Hippocampal formation (tissue), 2 donors: ENCODE measurements at places on chromosomes 2 and 18.

- no peak for DNase-seq
Measured at GRCh38 chr2:180516232-180516631, 464.2 kb upstream of the UBE2E3 start.

- no peak for DNase-seq
Measured at GRCh38 chr2:119826370-119826961, 66.7 kb downstream of the PTPN4 start.

- no peak for DNase-seq
Measured at GRCh38 chr2:207885010-207885409, 115.3 kb upstream of the FZD5 start.

DNA sequence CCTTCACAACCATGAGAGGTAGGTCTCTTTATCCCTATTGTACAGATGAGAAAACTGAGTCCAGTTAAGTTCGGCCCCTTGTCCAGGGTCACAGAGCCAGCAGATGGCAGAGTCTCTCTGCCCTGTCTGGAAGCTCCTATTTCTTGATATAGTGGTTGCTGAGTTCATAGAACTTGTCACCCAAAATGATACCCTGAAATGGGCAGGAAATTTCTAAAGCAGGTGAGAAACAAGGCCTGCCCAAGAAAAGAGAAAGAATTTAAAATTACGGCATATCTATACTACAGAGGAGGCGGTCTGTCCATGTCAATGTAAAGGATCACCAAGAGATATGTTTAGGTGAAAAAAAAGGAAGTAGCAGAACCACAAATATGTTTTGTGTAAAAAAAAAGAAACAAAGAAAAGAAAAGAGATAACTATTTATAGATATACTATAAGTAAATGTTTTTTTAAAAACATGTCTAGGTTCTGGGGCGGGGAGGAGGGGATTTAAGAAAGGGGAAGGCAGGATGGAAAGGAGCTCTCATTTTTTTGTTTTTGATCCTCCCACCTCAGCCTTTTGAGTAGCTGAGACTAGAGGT, 39.8 kb downstream of the MYO7B start:
- DNase-seq: no peak

- DNase-seq: no peak
Measured at GRCh38 chr18:24300703-24301102, 96.9 kb downstream of the OSBPL1A start.

GRCh38 chr18:30491815-30492551, 550.6 kb downstream of the DSC3 start:
- DNase-seq: no peak

DNA sequence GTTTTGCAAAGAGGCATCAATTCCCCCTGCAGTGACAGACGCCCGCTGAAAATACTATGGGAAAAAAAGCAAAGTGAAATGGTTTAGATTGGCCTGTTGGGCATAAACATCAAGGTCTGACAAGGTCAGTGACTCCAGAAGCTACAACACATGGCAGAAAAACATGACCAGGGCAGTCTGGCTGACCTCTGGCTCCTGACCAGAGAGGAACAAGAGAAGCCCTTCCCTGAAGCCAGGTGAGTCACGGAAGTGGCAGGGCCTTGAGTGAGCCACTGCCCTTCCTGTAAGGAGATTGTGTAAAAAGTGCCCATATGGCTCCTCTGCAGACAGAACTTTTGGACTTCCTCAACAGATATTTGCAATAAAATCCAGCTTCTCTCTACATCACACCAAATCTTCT, 72.0 kb downstream of the DNER start:
- no peak for DNase-seq

DNA sequence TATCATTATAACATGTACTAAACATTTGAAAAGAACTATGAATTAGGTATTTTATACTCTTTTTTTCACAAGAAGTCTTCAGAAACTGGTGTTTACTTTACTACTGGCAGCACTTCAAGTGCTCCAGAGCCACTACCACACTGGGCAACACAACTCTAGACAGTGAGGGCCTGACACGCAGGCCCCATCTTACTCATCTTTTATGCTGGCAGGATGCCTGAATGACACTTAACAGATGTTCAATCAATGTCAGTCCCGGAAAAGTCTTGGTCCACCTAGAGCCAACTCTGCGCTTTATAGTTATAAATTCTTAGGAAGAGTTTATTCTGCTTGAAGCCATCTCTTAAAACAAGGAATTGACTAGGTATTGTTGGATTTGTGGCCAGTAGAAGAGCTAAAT, 8.7 kb upstream of the WIPF1 start:
- no peak for DNase-seq

GRCh38 chr18:31664101-31664500, 20.3 kb downstream of the B4GALT6 start:
- no peak for DNase-seq

GRCh38 chr18:75029481-75029880, 179.5 kb downstream of the PTGR3 start:
- DNase-seq: no peak

DNA sequence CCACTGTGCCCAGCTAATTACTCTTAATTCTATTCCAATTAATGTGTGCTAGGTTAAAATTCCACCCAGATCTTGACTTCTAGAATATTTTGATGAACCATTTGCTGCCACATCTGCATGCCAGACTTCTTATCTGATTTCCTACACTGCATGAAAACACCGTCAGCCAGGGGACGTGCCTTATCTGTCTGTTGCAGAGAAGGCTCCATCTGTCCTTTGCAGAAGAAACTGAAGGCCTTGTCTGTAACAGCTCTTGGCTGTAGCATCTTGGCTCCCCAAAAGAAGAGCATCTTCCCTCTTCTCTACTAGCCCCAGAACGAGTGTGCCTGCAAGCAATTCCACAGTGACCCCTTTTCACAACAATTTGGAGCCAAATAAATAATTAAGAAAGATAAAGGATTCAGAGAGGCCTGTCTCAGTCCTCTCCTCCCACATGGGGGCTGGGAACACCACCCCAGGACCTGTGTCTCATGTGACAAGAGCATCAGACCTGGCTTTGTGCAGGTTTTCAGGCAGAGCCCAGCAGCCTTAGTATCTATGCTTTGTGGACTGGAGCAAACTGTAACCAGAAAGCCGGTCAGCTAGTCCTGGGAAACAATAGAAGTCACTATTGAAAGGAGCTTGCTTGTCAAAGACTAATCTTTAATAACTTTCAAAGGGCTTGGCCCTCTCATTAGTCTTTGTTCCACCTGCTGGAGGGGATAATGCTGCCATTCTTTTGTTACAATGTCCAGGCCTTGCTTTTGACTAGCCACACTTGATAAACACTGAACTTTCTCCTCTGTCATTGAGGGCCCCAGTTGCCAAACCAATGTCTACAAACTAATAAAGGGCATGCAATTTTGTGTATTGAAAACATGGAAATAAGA, 84.0 kb upstream of the NEUROD1 start:
- no peak for DNase-seq

DNA sequence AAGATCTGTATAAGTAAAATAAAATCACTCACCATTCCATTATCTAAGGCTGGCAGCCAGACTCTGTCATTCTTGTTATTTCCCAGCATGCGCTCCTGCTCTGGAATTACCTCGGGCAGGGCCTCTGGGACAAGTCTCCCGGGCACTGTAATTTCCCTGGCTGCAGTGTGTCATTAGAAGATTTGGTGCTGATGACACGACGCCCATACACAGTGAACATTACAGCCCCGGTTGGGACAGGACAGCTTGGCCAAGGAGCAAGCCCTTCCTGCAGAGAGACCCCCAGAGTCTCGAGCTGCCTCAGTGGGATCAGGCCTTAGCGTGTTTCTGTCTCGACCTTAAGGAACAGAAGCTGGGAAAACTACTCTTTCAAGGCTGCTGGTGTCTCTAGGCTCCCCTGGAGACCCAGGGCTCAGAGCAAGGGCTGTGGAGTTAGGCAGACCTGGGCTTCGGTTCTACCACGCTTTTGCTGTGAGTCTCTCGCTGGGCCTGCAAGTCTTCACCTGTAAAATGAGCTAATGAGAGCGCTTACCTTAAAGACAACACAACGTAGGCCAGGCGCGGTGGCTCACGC, 39.7 kb downstream of the SMAD7 start:
- no peak for DNase-seq

DNA sequence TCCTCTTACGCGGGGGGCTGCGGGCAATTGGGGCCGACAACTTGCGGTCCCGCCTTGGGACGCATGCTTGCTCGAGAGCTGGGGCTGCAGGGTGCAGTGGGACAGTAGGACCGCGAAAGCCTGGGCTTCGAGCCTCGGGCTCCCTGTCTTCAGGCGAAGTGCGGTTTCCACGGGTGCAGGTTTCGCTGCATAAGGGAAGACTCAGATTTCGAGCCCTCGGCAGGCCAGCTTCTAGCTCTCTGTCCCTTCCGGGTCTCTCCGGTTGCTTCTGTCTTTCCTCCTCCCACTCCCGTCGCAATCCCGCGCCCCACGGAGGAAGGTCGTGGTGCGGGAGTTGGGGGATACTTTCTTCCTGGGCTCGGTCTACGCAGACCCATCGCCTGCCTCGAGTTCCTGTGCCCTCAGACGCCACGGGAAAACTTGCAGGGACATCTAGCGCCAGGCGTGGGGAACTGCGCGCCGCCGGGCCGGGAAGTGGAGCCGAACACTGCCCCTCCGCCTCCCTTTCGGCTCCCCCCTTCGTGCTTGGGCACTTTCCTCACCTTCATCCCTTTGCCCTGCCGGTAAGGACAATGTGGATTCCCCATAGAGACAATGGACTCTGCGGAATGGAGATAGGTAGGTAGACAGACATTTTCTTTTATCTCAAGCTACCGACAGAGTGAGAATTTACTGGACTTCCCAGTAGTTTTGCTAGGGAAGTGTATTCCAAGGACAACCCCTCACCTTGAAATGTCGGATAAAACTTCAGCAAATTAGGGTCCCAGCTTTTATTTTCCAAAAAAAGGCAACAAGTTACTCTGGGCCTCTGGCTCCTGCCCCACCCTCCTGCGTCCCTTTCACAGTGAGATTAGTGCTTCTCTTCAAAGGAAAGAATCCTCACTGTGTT, 4.2 kb upstream of the HOXD13 start:
- peak; percentile 8 for DNase-seq

GRCh38 chr2:197304556-197305011, 6.0 kb downstream of the ANKRD44 start:
- no peak for DNase-seq

- no peak for DNase-seq
Measured at GRCh38 chr2:205934443-205934842, 151.5 kb downstream of the INO80D start.

GRCh38 chr2:172299741-172300140, 127.6 kb upstream of the ITGA6 start:
- no peak for DNase-seq

GRCh38 chr2:129758784-129759471, 220.5 kb upstream of the RAB6C start:
- peak; percentile 6 for DNase-seq

- no peak for DNase-seq
Measured at GRCh38 chr18:56358608-56359280, 279.6 kb downstream of the TXNL1 start.

GRCh38 chr18:58545338-58546296, 83.3 kb downstream of the ALPK2 start:
- DNase-seq: no peak

- no peak for DNase-seq
Measured at GRCh38 chr2:61177727-61178549, 15.9 kb downstream of the C2orf74 start.

GRCh38 chr2:239778861-239779558, 246.1 kb downstream of the NDUFA10 start:
- no peak for DNase-seq

- no peak for DNase-seq
Measured at GRCh38 chr2:241728000-241728399, 6.4 kb upstream of the D2HGDH start.

GRCh38 chr18:58336605-58337004, 292.3 kb downstream of the ALPK2 start:
- DNase-seq: no peak

GRCh38 chr2:233209117-233209532, 42.3 kb upstream of the ATG16L1 start:
- DNase-seq: no peak

GRCh38 chr2:71474116-71474743, 20.9 kb downstream of the DYSF start:
- DNase-seq: no peak

DNA sequence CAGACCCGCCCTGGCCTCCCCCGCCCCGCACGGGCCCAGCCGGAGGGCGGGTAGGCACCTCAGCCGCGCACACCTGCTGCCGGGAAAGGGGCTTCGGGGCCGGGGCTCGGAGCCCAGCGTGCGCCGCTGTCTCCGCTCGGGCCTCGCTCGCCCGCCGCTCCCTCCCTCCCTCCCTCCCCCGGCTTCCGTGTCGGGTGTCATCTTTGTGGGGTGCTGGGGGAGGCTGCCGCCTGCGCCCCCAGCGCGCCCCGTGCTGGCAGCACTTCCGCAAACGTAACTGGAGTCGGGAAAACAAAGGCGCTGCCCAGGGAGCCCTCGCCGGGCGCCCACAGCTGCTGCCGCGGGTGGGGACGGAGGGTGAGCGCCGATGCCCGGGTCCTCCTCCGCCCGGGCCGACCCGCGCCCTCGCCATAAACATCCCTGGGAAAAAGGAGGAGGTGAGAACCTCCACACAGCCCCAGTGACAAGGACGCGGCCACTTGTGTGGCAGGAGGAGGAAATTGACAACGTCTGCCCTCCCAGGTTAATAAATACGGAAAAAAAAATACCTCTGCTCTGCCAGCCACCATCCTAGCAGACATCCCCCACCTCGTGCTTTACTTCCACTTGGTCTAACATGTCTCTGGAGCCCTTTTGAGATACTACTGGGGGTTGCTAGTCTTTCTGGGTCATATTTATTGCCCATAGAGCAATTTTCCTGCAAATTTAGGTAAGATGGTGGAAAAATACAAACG, 550 bp downstream of the MFSD6 start:
- peak; percentile 73 for DNase-seq

GRCh38 chr2:18336975-18337374, 223.5 kb downstream of the RDH14 start:
- no peak for DNase-seq

- DNase-seq: no peak
Measured at GRCh38 chr2:241570961-241571581, 12.5 kb downstream of the BOK start.

DNA sequence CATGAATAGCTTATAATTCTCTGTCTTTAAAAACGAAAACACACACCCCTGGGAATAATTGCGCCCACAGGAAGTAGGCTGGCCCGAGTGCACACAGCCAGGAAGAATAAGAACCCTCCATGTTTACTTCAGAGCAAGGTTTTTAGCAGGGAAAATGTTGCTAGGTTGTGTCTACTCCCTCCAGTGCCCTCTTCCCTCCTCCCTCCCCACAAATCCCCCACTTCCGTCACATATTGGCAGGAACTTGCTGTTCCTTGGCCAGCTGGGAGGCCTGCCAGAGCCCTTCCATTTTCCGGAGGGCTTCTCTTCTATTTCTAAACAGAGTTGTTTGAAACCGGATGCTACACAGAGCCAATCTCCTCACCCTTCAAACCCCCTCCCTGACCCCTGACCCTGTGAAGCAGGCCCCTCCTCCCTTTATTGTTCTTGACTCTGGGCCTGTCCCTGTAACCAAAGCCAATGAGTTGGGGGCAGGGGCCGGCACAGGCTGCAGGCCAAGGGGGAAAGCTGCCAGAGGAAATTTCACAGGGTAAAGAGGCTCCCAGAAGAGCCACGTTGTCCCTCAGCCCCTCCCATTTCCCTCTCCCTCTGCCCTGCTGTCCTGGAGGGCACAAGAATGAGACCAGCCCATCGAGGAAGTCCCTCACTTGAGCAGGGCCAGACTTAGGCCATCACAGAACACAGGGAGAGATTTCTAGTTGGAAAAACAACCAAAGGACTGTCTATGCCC, 49.8 kb upstream of the LGALSL start:
- peak; percentile 64 for DNase-seq

GRCh38 chr18:74241970-74242369, 49.8 kb downstream of the CYB5A start:
- no peak for DNase-seq

GRCh38 chr2:15732341-15733077, 140.8 kb downstream of the DDX1 start:
- no peak for DNase-seq
